ENCODE measurements at places on chromosomes 7 and 10.

DNA sequence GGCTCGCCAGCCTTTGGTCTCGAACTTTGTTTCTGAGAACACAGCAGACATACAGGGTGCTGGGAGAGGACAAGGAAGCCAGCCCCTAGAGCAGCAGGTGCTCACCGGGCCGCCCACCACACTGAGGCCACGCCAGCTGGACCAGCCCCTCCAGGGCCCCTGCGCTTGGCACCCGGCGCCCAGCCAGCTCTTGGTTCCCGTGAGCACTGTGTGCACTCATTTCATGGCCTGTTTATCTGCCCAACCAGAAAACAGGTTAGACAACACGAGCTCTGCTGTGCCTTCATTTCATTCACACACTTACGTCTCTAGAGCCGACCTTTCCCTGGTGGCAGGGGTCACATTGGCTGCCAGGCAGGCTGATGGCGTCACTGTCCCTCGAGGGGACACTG lies 104.0 kb downstream of the CYTH3 start:
- DNase-seq: no peak

DNA sequence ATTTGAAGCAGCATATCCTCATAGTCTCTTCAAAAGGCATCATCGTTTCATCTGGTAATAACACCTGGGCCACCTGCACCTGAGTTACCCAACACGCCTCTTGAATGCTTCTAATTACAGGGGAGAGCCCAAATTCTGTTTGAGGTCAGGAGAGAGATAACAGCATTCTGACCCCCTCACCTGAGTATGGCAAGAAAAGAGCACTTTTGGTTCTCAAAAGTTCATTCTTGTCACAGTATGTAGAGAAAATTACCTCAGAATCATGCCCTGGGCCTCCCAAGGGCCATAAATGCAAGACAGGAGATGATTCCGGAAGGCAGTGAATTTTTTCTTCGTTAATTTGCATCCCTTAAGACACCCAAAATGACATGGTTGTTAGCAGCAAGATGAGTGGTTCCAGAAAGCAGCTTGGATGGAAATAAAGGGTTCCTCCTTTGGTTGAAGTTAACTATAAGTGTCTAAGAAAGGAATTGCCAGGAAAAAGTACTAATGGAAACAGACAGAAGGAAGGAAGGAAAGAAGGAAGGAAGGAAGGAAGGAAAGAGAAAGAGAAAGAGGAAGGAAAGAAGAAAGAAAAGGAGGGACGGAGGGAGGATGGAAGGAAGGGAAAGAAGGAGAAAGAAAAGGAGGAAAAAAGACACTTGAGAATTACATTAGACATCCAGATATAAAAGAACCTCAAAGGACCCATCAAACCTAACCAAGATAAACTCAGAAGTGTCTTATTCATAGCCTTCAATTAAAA lies 228.4 kb upstream of the RHOBTB1 start:
- DNase-seq: no peak

DNA sequence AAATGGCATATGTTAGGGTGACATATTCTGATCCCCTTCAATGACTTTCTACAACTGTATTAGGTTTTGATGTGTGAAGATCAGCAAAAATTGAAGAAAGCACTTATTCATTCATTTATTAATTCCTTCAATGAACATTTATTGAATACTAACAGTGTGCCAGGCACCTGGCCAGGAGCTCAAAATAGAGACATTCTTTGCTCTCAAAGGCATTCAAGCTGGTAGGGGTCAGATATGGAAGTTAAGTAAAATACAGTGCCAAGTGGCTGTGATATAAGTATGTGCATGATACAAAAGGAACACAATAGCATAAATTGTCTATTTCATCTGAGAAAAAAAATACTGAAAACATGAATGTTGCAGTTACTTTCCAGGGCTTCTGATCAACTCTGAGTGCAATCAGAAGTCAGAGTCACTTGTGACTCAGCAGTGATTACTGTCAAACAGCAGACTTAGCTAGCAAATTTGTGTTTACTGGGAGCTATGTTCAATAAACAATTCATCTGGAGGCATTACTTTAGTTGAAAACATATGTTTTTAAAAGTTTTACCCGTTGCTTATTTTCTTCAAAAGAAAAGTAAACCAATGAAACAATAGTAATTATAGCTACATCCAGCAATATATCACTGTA lies 60.4 kb upstream of the CACNB2 start:
- no peak for DNase-seq

GRCh38 chr7:129169171-129169671 lies 19.2 kb upstream of the SMO start:
- peak; percentile 51 for DNase-seq

DNA sequence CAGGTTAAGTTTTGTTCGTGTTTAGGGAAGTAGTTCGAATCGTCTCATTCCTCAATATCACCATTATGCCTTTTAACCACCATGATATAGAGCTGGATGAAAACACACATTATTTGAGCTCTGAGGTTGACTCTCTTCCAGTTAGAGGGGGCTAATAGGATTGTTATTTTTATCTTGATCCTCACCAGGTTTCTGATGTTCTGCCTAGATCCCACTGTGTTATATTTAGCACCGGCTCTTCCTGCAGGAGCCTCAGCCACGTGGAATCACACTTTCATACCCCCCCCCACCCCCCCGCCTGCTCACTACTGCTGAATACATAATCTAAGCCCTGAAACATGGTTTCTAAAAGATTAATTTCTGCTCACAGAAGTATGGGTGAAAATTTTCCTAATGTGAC lies 88.3 kb downstream of the NRCAM start:
- DNase-seq: no peak

- DNase-seq: no peak
Observed at GRCh38 chr7:75656740-75657139, 82.0 kb downstream of the HIP1 start.

- DNase-seq: no peak
Observed at GRCh38 chr7:10815546-10815945, 158.1 kb upstream of the PHF14 start.

DNA sequence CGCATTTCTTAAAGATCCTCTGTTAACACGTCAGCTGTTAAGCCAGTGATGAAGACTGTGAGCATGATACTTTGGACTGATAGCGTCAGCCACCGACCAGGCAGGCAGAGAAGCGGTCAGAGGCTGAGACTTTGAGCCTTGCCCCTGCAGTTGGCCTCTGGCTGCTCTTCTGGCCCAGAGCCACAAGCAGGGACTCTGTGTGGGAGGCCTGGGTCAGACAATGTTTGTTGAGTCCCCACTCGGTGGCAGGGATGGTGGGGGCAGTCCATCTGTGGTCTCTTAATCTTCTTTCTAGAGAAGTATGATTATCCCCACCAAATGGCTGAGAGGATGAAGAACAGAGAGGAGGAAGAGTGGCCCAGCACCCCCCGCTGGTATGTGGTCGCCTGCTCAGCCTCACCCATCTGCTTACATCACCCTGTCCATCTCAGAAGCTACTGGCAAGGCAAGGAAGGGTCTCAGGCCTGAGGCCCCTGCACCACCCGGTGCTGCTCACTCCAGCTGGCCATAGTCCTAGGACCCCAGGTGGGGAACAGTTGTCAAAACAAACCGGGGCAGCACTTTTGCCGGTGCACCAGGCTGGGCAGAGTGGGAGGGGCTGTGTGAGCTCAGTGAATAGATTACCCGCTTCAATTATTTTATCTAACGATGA lies 202.9 kb downstream of the GRID1 start:
- no peak for DNase-seq

GRCh38 chr10:26627324-26627723 lies 70.2 kb upstream of the PDSS1 start:
- DNase-seq: no peak

GRCh38 chr10:127578961-127579305 lies 29.8 kb downstream of the NPS start:
- no peak for DNase-seq

- DNase-seq: no peak
Observed at GRCh38 chr10:106424981-106425380, 739.5 kb downstream of the SORCS1 start.

DNA sequence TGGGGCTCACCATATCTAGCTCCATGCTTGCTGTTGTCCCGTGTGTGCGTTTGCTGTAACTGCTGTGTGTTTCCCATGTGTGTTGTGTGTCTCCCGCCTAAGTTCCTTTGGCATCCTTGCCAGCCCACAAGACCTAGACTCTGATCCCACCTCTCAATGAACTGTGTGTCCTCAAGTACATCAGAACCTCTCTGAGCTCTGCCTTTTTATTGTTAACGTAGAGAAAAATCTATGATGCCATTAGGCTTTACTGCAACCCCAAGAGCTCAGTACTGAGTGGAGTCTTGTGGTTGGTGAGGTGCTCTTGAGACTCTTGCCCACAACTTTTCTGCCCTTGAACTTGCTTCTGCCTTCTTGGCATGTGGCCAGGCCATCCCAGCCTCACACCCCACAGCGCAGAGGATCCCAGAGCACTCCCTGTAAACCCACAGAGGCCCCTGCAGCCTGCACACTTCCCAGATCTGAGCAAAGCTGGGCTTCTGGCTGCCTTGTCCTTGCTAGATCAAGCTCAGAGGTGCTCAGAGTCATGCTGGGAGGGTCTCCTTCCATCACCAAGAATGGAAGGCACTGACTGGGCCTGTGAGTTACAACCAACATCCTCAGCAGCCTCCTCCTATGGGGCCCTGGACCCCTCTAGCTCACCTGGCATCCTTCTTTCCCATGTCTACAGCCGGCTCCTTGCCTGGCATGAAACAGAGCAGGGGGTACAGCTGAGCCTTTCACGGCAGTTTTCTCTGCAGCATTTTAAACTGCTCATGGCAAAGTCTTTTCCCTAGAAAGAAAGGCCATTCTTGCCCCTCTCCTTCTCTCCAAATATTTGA lies 643.4 kb downstream of the ACTR3B start:
- DNase-seq: no peak

- DNase-seq: no peak
Observed at GRCh38 chr7:134546955-134547354, 2.0 kb upstream of the AKR1B15 start.

DNA sequence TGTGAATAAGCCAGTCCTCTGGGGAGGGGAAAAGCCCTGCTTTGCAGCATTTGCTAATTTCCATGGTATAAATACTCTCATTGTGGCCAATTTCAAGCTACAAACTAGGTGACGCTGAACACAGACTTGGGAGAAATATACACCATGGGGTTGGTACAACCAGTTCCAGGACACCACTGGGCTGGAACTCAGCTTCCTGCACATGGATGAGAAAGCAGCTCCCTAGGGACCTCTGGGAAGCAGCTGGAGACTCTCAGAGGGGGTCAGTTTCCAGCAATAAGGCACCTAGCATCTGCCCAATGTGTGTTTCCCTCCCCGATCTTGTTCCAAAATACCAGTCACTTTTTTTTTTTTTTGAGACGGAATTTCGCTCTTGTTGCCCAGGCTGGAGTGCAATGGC lies 56.8 kb upstream of the WDR11 start:
- DNase-seq: no peak

GRCh38 chr7:120123528-120123927 lies 149.4 kb upstream of the KCND2 start:
- no peak for DNase-seq

DNA sequence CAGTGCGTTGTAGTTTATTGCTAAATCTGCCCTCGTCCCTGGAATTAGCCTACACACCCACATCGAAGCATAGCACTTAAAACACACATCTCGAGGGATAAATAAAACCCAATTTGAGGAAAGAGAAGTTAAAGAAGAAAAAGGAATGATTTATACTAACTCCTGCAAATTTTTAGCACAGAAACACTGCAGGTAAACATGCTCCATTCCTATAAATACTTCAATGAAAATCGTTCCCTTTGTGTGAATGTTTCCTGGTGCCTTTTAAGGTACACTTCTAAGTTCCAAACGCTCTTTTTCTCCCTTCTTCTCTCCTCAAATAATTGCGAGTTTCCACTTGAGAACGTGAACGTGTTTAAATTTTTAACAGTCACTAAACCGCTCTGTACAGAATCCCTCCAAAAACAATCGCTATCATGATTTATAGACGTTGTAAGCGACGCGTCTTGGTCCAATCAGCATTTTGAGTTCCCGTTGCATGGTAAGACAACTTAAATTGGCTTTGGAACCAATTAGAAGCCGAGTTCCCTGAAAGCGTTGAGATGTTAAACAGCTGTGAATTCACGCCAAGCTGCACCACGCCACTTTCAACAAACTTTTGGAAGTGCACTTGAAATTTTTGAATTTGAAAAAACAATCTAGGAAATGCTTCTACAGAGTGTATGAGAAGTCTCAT lies 12.5 kb upstream of the EBLN1 start:
- no peak for DNase-seq

- DNase-seq: no peak
Observed at GRCh38 chr7:14381936-14382335, 392.5 kb upstream of the ETV1 start.

GRCh38 chr7:44145479-44145968 lies 4.4 kb upstream of the MYL7 start:
- peak; percentile 78 for DNase-seq

GRCh38 chr10:79246606-79247275 lies 100.5 kb upstream of the PPIF start:
- no peak for DNase-seq

DNA sequence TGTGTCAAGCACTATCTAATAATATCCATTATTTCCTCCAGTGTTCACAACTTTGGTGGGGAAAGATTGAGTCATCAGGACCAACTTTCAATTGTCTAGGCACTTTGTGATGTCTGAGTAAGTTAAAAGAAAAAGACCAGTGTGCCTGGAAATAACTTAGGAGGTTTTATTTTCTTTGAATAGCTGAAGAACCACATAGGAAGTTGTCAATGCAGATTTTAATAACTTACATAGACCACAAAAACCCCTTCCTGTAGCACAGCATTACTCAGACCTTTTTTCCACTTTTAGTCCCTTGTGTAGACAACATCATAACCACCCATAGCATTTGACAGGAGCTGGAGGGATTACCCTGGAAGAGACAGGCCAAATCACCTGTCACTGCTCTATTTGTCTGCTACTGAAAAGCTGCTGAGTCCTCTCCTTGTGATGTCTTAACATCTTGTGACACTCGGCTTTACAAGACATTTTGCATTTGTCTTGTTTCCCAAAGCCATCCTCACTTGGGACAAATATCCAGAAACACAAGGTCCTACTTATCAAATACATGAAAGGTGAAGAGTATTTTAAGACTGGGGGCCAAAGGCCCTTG lies 241.5 kb upstream of the PTER start:
- no peak for DNase-seq

GRCh38 chr7:130207033-130207432 lies 627 bp upstream of the SSMEM1 start:
- DNase-seq: no peak

DNA sequence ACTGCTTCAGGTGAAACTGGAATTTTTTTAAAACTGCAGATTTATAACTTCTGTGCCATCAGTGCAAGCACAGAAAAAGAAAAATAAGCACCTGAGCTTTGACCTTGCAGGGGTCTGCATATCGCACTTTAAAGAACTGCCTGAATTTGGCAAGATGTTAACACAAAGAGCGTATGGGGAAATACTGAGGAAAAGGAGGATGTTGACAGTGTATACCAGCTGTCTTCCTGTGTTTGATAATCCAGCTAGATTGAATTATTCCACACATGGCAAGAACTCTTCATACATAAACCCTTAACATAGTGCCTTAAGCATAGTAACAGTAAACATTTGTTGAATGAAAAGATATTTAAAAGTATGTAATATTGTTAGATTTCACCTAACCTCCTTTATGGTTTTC lies 30.0 kb downstream of the SMC3 start:
- no peak for DNase-seq

GRCh38 chr7:103821092-103821491 lies 168.4 kb downstream of the RELN start:
- no peak for DNase-seq

- no peak for DNase-seq
Observed at GRCh38 chr10:117362313-117362712, 12.9 kb downstream of the PDZD8 start.
